GOT3 (cell line): ENCODE measurements at places on chromosomes 4 and X.

- no peak for DNase-seq
Measured at GRCh38 chr4:87840149-87840548, 7.4 kb downstream of the MEPE start.

DNA sequence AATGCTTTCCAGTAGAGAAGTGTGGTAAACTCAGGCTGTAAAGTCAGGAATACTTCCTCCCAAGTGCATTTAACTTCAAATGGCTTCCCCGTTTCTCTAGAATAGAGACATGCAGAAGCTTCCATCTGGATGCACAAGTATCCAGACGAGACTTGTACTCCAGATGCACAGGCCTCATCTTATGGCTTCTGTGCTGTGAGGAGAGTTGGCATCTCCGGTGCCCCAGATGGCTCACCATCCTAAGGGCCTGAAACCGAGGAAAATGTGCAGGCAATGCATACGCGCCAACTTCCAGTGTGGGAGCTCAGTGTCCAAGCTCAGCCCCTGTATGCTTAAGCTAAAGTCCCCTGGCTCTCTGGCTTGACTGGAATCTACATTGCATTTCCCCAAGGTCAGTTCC lies 184.0 kb upstream of the TBL1X start:
- DNase-seq = no peak

- DNase-seq = no peak
Measured at GRCh38 chr4:182268966-182269365, 25.8 kb downstream of the TENM3 start.

DNA sequence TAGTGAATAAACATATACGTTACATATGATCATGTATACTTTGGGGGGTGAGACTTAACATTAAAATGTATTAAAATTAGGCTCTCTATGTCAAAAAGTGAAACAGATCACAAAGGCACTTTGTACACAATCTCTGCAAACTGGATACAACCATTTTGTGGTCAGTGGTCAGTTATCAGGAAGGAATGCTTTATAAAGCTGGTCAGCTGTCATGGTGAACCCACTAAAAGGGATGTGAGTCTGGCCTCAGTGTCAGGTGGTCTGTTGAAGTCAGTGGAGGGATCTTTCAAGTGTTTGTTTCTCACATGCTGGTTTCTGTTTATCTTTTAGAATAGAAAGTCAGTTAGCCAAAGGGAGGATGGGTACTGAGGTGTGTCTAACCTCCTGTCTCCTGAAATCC lies 875.5 kb upstream of the INTU start:
- DNase-seq = no peak

GRCh38 chr4:99593781-99594641 lies 19.4 kb downstream of the MTTP start:
- no peak for DNase-seq

- DNase-seq = no peak
Measured at GRCh38 chr4:101989551-101989950, 199.0 kb downstream of the BANK1 start.

- no peak for DNase-seq
Measured at GRCh38 chrX:13786048-13786447, 30.8 kb downstream of the GPM6B start.

- DNase-seq = no peak
Measured at GRCh38 chrX:130109429-130110378, 593 bp downstream of the ELF4 start.

DNA sequence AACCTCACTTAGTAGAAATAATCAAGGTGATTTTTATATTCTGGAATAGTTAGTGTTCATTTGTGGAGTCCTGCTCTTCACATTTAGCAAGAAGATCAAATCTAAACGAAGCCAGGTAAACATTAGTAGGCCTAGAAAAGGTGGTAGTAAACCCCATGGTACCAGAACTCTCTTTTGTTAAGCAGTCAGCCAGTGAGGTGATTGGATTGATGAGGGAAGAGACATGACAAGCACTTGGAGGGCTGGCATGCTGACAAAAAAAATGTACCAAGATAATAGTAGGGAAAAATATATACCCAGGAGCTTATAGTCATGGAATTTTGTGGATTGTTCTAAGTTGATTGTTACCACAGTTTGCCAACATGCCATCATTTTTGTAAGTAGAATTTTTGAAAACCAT lies 163.8 kb downstream of the BANK1 start:
- no peak for DNase-seq

- DNase-seq = no peak
Measured at GRCh38 chr4:142265536-142265935, 580.6 kb downstream of the INPP4B start.

DNA sequence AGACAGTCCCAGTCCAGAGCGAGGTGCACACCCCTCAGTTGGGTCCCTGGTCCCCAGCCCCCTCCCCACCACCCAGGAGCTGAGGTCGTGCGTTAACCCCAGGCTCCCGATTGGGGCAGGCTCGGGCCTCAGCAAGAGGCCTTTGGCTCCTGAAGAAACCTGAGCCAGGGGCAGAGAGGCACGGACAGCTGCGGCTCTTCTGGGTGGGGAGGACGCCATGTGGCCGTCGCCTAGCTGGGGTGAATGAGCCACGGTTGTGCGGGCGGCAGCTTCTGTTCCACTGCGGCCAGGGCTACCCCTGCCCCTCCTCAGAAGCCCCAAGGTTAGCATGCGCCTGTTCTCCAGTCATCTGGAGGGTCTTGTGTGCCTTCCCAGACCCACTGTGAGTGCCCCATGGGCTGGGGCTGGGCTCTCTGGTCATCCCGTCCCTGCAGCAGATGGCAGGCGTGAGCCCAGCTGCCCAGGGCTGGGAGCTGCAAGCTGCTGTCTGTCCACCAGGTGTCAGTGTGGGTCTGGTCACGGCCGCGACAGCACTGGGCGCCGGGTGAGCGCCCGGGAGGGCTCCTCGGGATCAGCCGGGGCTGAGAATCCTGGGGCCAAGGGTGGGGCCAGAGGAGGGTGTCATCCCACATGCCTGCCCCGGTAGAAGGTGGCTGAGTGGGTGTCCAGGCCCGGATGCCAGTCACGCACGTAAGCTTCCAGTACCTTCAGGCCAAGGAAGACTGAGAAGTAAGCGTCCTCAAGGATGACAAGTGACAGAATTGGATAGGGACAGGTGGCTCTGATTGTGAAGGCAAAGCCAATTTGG lies 21.9 kb downstream of the ATP2B3 start:
- DNase-seq = peak; percentile 5

DNA sequence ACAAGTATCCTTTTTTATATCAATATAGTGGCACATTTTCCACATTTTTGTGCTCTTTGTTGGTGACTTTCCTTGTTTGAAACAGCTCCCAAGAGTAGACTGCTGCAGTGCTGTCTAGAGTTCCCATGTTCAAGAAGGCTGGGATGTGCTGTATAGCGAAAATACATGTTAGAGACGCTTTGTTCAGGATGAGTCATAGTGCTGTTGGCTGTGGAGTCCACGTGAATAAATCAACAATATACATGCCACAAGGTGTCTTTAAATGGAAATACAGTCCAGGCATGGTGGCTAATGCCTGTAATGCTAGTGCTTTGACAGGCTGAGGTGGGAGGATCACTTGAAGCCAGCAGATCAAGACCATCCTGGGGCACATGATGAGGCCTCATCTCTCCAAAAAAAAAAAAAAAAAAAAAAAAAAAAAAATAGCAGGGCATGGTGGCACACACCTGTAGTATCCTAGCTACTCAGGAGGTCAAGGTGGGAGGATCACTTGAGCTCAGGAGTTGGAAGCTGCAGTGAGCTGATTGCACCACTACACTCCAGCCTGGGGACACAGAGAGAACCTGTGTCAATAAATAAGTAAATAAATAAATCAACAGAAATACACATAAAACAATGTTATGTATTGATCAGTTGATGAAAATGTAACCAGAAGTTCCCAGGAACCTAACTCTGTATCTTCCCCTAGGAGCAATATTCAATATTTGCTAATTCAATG lies 256.8 kb upstream of the STS start:
- no peak for DNase-seq

DNA sequence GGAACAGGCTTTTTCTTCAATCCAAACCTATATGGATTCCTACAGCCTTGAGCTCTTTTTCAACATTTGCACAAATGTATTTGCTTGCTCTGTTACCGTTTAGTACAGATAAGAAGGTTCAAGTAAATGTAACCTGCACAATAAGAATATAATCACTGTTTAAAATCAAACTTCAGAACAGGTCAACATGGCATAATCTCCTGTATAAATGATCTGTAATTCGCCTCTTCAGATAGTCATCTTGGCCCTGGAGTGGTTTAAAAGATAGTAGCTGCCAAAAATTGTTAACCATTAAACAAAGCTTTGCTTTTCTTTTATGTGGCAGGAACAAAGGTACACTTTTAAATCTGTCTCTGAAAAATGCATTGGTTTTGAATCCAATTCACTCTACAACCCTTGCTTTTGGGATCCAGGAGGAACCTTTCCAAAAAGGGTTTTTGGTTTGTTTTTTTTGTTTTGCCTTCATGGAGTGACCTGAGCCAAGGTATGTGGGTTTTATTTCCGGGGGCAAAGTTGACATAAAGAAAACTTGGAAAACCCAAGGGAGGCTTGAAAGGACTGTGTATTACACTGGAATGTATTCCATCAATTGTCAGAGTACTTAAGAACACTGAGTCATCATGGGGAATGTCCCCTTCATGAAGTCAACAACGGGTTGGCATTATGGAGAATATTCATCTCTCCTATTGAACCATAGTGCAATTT lies 210.4 kb upstream of the HCCS start:
- no peak for DNase-seq

DNA sequence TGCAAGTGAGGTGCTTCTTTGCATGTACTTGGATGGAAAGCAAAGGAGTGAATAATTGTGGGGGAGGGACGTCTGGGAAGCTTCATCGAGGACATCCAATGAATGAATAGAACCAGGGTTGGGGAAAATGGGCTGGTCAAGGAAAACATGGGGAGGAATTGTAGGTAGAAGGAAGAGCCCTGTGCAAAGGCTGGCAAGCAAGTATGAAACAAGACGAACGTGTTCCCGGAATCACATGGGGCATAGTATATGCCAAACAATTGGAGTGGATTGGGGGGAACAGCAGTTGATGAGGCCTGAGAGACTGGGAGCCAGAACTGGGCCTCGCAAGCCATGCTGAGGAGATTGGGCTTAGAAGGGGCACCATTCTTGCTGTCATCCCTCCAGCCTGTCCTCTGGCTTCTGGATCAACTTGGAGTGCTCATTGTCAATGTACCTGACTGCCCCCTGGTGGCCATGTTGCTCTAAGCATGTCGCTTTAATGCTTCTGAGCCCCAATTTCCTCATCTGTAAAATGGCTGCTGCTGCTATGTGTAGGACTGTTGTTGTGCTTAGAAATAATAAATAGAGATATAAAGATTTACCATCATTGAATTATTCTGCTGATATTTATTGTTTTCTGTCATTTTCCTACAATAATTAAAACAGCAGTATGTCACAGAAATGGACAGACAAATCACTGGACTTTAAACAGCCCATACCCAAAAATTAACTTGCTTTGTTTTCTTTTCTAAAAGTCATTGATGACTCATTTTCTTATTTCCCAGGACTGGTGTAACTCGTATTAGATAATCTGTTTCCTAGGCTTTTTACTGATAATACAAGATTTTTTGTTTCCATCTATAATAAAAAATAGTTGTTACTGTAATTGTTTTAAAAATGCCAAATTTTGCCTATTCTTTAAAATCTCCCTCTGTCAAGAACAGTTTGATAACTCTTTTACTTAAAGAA lies 66.4 kb downstream of the JADE3 start:
- DNase-seq = peak; percentile 7

- no peak for DNase-seq
Measured at GRCh38 chr4:80295336-80295735, 28.9 kb downstream of the FGF5 start.

DNA sequence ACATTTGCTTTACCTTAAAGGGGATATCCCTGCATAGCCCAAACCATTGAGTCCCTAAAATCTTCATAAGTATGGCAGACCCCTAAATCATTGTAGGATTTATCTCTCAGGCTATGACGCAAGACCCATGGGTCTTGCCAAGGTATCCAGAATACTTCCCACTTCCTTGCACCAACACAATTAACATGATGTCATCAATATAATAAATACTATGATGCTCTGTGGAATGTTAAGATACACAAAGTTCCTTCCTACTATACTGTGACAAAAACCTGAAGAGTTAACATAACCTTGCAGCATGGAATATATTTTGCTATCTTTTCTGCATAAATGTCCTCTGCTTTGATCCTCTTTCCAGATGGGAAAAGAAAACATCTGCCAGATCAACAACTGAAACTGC lies 49.9 kb upstream of the TMEM184C start:
- no peak for DNase-seq

DNA sequence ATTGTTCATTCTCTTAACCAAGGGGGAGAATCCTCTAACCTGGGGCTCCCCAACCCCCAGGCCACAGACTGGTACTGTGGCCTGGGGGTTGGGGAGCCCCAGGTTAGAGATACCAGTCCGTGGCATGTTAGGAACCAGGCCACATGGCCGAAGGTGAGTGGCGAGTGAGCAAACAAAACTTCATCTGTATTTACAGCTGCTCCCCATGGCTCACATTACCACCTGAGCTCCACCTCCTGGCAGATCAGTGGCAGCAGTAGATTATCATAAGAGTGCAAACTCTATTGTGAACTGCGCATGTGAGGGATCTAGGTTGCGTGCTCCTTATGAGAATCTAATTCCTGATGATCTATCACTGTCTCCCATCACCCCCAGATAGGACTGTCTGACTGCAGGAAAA lies 957.2 kb upstream of the PRKX start:
- DNase-seq = no peak

- DNase-seq = no peak
Measured at GRCh38 chrX:140065961-140066662, 100.8 kb upstream of the CXorf66 start.

DNA sequence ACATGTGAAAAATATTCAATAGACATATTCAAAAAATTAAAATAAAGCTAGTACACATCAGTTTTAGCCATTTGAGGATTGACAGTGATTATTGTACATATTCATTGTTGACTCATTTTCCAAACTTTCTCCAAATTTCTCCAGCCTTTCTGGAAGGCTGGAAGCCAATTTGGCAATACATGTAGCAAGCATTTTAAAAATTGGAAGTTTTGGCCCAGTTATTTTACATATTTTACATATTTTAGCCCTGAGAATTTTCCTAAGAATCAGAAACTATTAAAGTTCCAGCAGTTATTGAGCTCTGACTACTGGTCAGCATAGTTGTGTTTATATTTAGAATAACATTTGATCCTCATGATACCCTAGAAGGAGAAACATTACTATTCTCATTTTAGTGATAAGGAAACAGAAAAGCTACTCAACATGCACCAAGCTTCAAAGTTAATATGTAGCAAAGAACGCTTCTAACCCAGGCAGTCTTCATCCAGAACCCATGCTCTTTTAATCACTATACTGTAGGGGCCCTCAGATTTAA lies 3.2 kb downstream of the CABS1 start:
- no peak for DNase-seq

DNA sequence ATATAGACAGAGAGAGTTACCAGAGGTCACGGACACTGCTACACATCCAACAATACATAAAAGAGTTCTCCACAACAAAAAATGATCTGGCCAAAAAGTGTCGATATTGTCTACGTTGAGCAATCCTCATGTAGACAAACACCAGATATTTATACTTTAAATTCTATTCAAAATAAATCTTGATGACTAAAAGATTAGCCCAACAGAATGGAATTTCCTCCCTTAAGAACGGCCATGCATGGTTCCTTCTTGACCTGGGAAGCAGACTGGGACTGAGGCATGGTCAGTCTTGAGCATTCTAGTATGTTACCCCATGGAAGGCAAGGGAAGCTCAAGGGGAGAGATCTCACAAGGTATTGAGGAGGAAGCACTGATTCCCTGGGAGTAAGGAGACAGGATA lies 43.5 kb downstream of the LHFPL1 start:
- DNase-seq = no peak

- DNase-seq = no peak
Measured at GRCh38 chr4:41095973-41096372, 118.4 kb downstream of the APBB2 start.

GRCh38 chrX:104712515-104712914 lies 146.5 kb downstream of the IL1RAPL2 start:
- DNase-seq = no peak
